SIG-M5 (cell line): ENCODE measurements at places on chromosomes 1 and 21.

DNA sequence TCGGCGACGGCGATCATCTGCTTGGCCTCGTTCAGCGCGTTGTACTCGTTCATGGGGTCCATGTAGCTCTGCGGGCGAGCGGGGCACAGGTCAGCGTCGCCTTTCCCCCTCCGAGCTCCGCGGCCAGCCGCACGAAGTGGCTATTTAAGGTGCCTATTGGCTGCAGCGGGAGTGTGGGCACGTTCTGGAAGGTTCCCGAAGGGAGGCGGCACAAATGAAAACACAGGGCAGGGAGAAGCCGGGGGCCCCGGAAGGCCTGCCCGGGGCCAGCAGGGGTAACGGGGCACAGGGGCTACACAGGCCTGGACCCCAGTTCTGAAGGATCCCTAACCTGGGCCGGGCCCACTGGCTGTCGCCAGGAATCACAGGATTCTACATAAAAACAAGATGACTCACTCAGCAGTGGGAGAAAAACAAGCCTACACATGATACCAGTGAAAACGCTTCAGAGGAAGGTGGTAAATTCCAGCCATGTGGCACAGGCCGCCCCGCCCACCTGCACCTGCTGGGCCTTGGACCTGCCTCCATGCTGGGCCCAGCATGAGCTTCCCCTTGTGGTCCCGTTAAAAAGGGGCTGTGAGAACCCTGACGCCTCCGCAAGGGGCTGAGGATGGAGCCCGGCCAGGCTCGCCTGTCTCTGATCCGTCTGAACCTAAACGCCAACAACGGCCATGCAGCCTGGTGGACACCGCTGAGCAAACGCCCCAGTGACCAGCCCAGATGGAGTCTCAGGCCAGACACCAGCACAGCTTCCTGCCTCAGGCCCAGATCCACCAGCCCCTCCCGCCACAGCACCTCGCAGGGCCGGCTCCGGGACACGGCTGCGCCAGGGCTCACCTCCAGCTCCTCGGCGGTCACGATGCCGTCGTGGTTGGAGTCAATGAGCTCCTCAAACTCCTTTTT lies 3.9 kb upstream of the TNFRSF4 start:
- DNase-seq, result no peak

DNA sequence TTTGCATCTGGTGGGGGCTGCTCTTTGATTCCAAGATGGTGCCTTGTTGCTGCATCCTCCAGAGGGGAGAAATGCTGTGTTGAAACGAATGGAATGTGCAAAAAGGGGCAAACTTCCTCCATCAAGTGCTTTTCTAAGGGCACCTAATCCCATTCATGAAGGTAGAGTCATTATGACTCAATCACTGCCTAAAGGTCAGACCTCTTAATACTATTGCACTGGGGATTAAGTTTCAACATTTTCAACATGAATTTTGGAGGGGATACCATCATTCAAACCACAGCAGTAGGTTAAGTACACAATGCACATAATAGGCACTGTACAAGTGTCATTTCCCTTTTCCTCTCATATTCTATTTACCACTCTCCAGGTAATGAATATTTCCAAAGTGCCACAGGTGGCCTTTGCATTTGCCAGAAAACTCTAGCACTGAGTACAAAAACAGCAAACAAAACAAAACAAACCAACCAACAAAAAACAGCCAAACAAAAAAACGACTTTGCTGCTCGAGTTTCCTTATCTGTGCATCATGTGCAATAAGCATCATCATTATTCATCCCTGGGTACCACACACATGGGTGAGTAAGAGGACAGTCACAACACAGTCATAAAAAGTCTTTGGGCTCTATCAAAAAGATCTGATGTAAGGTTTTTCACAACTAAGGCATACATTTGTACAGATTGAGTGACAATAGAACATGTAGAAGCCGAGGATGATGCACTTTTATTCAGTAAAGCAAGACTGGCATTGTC lies 42.5 kb downstream of the IFI44 start:
- no peak for DNase-seq

GRCh38 chr1:198086051-198086745 lies 70.6 kb upstream of the NEK7 start:
- DNase-seq, result no peak

DNA sequence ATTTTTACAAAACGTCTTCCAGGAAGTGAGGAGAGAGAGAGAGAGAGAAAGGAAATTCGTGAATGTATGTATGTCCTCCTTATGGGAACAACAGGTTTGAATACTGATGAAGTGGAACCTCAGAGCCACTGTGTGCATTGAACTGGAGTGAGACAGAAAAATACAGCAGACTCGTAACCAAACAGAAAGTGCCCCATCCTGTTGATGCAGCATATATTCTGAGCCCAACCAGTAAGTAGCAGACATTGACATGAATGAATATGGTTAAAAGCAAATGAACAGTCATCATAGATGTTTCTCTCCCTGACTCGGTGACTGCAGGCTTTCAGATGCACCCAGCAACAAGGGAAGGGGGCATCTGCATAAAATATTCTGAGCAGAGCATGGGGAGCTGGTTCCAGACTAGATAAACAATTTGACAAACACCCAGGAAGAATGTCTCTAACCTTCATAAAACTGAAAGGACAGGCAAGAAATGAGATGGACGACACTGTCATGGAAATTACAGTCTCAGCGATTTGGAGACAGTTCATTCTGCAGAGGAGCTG lies 471.0 kb upstream of the PBX1 start:
- DNase-seq, result no peak

- DNase-seq, result no peak
Observed at GRCh38 chr1:95071539-95071938, 1.2 kb downstream of the ALG14 start.

- DNase-seq, result no peak
Observed at GRCh38 chr1:229075217-229075616, 195.7 kb upstream of the RAB4A start.

DNA sequence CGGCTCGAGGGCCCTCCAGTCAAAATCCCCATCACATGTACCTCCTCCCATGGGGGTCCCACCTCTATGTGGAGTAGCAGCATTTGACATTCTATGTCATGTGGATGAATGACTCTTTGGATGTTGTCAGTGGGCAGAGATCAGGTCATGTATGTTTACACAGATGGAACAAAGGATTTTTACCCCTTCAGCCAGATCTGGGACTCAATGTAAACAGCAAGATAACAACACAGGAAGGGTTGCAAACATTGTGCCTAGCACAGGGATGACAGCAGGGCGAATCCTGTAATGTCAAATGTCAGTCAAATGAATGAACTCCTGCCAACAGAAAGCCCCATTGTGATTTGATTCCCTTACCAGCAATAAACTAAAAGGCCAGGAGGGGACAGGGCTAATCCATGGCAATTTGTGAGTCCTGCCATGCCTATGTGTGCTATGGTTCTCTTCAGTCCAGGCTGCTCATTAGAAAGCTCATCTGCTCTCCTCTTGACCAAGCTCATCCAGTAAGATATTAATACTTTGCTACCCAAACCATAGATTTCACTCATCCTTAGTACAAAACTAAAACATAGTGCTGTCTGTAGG lies 60.3 kb downstream of the PGBD5 start:
- no peak for DNase-seq

DNA sequence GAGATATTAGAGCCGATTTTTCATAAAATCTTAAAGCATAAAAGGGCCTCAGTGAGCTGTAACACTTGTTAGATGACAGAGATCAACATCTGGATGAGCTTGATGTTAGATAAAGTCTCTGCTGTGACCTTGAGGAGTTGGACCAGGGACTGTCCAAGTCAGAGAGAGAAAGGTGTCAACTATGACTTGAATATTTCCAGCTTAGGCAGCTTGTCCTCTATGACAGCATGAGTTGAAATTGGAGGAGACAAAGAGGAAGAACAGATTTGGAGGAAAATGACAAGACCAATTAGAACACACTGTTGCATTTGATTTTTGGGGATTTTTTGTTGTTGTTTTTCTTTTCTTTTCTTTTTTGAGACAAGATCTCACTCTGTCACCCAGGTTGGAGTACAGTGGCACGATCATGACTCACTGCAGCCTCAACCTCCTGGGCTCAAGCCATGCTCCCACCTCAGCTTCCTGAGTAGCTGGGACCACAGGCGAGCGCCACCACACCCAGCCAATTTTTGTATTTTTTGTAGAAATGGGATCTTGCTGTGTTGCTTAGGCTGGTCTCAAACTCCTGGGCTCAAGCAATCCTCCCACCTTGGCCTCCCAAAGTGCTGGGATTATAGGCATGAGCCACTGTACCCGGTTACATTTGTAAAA lies 35.3 kb upstream of the CLIC4 start:
- DNase-seq, result no peak

DNA sequence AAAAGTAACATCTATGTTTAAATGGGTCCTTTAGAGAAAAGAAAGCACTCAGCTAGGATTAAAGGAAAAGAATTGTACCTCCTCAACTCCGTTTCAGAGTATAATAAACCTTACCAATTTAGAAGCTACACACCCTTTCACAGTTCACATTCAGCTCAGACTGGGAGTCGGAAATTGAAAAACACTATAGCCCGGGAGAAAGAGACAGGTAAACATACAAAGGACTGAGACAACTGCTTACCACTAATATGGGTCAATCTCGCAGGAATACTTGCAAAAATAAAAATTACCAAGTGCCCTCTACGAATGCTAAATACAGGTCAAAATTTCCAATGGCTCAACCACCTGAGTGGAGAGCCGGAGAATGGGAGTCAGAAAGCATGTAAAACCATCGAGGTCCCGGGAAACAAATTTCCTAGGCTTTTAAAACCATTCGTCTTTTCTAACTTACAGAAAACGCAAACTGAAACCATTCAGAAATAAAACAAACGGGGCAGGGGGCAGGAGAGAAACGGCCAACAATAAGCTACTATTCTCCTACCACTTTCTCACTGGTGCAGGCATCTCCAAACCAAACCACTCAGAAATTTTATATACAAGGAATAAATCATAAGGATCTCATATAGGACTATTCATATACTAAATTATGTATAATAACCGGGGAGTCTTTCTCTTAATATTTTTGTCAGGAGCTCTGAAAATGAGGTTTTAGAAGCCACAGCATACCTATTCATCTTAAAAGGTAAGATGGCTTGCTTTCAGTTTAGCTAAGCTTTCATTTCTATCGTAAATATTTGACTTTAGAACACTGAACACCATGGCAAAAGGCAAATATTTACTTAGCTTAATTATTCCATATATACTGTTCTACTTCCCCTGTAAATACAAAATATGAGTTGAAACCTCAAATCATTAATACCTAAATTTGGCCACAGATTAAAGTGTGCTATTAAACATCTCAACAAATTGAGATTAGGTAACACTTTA lies 136.5 kb downstream of the RERE start:
- no peak for DNase-seq

- no peak for DNase-seq
Observed at GRCh38 chr1:115190540-115191170, 101.4 kb upstream of the TSPAN2 start.

DNA sequence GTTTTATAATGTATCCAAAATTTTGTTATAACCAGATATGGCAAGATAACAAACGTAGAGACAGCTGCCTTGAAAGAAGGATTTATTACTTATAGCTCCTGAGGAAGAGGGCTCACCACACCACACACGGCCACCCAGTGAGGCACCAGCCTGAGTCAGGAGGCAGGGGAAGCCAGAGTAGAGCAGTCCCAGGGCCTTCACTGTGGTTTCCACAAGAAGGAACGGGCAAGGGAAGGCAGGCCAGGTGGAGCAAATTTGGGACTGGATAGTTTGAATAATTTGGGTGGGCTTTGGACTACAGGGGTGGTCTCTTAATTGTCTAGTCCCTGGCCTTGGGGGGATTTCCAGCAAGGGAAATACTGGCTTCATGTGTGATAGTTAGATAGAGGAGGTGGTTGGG lies 72.5 kb downstream of the RRAGC start:
- DNase-seq, result no peak

- no peak for DNase-seq
Observed at GRCh38 chr1:17319561-17320350, 11.8 kb downstream of the PADI4 start.

DNA sequence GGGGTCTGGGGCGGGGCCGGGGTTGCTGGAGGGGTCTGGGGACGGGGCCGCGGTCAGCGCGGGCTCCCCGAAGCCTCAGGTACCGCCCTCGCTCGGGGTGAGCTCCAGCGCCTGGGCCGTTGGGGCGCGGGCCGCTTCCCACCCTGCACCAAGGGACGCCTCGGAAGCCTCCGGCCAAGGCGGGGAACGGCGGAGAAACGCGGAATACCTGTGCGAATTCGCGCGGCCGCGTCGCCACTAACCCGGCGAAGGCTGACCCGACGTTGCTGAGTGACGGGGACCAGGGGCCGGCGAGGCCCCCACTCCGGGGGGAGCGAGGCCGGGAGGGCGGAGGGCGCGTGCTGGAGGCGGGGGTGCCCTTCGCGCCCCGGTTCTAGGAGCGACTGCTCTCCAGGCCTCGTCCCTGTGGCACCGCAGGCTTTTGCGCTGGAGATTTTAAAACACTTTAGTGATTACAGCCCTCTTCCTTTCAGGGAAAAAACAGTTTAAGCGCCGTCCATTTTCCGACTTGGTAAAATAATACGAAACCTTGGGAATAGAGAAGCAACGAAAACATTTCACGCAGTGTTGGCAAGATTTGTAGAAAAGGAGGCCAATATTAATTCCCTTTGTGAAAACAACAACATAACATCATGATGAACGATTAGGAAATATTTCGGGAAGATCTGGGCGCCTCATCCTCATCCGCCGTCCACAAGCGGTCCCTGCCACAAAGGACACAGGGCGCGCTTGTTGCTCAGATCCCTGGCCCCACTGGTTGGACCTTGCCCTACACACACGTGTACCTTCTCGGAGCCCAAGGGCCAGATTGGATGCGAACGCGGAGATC lies 971 bp upstream of the GNG4 start:
- no peak for DNase-seq

DNA sequence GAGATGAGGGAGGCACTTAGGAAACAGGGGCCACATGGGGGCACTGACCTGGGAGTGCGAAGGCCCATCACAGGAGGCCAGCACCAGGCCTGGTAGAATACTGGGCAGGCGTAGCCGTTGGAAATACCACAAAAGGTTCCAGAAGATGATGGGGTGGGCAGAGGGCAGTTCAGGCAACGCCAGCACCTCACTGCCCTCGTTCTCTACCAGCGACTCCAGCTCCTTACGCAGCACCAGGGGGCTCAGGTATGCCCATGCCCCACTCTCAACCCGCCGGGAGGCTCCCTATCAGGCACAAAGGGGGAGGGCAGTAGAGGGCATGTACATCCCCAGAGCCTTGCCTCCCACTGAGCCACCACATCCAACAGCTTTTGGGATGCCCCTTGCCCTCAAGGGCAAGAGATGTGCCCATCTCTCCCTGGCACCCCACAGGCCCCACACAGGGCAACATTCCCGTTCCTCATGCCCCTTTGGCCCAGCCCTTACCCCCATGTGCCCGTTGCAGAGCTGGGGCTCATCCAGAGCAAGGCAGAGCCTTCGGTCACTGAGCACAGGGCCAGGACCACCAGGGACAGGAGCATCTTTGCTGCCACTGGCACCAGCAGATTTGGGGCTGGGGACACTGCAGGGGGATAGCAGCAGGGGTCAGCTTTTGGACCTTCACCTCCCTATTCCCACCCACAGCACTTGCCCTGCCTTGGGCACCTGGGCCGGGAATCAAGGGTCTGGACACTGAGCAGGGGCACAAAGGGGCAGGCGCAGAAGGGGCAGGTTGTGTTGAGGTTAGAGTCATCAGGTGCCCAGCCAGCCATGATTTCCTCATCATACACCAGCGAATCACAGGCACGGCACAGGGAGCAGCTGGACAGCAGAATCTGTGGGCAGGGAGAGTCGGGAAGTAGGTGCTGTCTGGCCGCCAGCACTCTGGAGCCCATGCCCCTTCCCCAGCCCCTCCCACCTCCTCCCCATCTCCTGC lies 9.7 kb upstream of the GATAD2B start:
- DNase-seq, result no peak

- no peak for DNase-seq
Observed at GRCh38 chr1:230632273-230632873, 9.9 kb upstream of the COG2 start.

- DNase-seq, result no peak
Observed at GRCh38 chr1:226638608-226639007, 90.0 kb downstream of the STUM start.
